ENCODE measurements at places on chromosomes 13 and 19.

DNA sequence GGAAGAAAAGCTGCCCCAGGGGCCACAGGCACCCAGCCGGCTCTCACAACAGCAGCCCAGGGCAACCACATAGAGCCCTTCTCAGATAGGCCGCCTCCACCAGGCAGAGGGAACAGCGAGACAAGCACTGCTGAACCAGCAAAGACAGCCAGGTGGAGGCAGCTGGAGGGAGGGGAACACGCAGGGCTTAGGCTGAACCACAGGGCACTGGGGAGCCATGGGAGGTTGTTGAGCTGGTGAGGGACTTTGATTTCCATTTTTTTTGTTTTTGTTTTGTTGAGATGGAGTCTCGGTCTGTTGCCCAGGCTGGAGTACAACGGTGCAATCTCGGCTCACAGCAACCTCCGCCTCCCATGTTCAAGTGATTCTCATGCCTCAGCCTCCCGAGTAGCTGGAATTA, 3.5 kb downstream of the GAMT start:
- DNase-seq = no peak

DNA sequence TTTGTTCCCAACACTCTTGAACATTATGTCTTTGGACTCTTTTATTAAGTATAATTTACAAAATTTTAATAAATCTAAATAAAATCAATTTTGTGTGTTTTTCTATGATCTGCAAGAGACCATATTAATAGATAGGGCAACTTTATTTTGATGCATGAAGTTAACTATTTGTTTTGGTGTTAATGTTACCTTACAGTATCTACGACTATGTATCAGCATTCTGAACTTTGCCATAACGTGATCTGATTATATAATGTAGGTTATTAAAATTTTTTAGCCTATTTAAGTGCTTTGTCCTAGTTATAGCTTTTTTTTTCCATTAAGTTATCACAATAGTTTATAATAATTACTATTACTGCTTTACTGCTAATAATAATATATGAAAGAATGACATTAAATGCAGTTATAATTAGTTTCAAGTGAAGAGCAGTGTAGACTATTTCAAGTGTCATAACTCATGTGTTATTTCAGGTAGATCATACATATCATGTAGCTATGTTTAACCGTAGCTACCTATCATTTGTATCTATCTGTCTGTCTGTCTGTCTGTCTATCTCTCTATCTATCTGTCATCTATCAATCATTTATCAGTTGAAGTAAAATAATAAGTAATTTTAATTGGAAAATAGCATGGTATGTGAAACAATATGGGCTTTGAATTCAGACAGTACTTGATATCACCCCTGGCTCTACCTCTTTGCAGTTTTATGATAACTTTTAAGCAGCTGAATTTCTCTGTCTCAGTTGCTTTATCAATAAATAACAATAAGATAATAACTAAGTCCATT, 229.7 kb downstream of the GPC5 start:
- no peak for DNase-seq

- DNase-seq = no peak
These were observed 1735.6 kb upstream of the SPRY2 start for GRCh38 chr13:82076496-82076895.

GRCh38 chr19:41771410-41771809, 16.1 kb downstream of the CEACAM6 start:
- DNase-seq = no peak
